ENCODE measurements at places on chromosomes 2 and 18. TPM values are rescaled to one million over a fixed set of nuclear protein-coding genes. Genes with fewer than 3 reads are reported as not detected.

DNA sequence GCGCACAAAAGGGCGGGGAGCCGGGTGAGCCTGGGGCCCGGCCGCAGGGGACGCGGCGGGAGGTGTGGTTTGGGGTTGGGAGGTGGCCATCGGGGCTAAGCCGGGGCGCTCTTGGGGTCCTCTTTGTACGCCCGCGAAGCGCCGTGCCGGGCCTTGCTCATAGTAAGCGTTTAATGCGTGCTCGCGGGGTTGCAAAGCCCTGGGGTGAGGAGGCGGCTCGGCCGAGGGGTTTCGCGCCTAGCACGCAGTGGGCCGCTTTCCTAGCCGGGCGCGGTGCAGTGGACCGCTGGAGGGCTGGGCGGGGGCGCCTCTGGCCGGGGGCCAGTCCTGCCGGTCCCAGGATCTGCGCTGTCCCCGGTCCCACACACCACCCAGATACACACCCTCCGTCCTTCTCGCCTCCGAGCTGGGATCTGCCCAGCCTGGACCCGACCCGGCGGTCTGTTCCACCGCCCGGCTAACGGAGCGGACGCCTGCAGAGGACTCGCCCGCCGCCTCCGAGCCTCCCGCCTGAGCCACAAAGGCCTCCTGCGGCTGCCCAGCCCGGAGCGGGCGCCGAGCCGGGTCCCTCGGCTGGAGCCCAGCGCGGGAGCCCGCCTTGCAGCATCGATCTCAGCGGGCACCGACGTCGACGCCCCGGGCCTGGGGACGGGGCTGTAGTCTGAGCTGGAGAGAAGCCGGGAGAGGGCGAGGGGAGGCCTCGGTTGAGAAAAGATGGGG is 564 bp downstream of the DPYSL5 start:
- no peaks in the 10 kb centered on the region for H3K36me3 ChIP-seq
- no peak overlapping the region for H3K27ac ChIP-seq
- H3K27me3 ChIP-seq, result peaks cover 52% of the 10 kb centered on the region
- peaks cover 11% of the 10 kb centered on the region for H3K4me1 ChIP-seq

- DNase-seq, result no peak
- H3K4me1 ChIP-seq, result no peaks in the 10 kb centered on the region
- H3K27me3 ChIP-seq, result peaks cover 5% of the 10 kb centered on the region
These were observed 89.1 kb downstream of the HS1BP3 start for GRCh38 chr2:20561637-20562454.

Gene SNORC
- total RNA-seq, result 2.1 TPM

- H3K4me3 ChIP-seq, result no peak overlapping the region
- no peak for DNase-seq
- no peaks in the 10 kb centered on the region for H3K36me3 ChIP-seq
- no peak overlapping the region for H3K27ac ChIP-seq
These were observed 54.3 kb upstream of the SLC66A3 start for GRCh38 chr2:11100976-11101375.

DNA sequence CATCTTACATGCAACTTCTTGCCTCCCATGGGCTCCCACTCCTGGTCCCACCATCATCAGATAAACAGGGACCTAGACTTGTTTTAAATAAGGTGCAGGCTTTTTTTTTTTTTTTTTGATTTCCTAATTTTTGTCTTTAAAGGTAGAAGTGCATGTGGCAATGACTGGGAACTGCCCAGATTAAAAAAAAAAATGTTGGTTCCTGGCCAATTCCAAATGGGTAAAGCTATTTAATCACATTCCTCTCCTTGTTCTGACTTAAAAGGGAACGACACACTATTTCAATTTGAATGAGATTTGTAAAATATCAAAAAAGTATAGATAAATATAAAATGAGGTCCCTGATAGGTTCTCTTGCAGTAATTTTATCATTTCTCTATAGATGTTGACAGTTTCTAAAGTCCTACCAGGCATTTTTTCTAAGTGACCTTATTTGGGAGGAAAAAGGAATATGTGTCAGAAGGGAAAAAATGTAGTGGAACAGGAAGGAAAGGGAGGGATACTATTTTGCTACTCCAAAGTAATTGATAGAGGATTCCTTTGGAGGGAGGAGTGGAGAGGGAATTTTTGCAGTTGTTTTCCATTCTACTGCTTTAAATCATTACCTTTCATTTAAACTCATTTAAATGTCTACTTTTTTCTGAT is 43.3 kb downstream of the DDX1 start:
- H3K27me3 ChIP-seq, result no peaks in the 10 kb centered on the region
- no peak overlapping the region for H3K4me3 ChIP-seq
- H3K36me3 ChIP-seq, result peaks cover 32% of the 10 kb centered on the region
- no peak for DNase-seq
- H3K27ac ChIP-seq, result no peak overlapping the region
- peaks cover 3% of the 10 kb centered on the region for H3K4me1 ChIP-seq

DNA sequence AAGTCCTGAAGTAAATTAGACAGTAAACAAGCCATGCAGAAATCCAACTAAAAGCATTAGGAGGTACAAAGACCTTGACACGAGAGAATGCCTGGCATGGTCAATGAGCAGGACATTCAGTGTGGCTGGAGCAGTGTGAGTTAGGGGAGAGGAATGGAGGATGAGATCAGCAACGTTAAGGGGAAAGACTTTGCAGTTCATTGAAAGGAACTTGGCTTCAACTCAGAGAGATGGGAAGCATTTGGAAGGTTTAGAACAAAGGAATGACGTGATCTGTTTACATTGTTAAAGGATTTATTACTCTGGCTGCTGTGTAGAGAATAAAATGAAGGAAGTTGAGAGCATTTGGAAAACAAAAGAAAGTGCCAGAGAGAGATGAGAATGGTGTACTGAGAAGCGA is 621.3 kb downstream of the XIRP2 start:
- H3K4me1 ChIP-seq, result no peaks in the 10 kb centered on the region
- H3K36me3 ChIP-seq, result no peaks in the 10 kb centered on the region
- DNase-seq, result no peak

Gene ZNF521
- not detected for total RNA-seq

DNA sequence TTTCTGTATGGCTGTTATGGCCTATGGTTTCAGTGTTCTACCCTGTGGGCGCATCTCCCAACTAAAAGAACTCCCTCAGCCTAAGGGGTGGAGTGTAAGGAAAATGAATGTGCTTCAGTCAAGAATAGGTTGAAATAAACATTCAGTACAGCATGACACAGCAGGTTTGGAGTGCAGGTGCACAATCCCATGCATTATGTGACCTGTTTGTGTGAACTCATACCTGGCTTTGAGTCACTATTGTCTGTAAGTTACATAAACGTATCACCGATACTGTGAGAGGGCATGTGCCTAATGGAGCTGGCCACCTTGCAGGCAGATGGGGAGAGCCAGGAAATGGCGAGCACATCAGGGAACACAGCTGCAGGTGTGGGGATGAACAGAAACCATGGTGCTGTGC is 216.0 kb downstream of the DSEL start:
- DNase-seq, result peak; percentile 45
- H3K4me1 ChIP-seq, result peaks cover 6% of the 10 kb centered on the region
- H3K27ac ChIP-seq, result no peak overlapping the region
- peaks cover 4% of the 10 kb centered on the region for H3K36me3 ChIP-seq
- no peak overlapping the region for H3K4me3 ChIP-seq

- H3K4me3 ChIP-seq, result no peak overlapping the region
- no peak overlapping the region for H3K27ac ChIP-seq
- H3K36me3 ChIP-seq, result no peaks in the 10 kb centered on the region
- peaks cover 16% of the 10 kb centered on the region for H3K27me3 ChIP-seq
- no peak for DNase-seq
These were observed 375.7 kb downstream of the EIPR1 start for GRCh38 chr2:3001615-3002560.

DNA sequence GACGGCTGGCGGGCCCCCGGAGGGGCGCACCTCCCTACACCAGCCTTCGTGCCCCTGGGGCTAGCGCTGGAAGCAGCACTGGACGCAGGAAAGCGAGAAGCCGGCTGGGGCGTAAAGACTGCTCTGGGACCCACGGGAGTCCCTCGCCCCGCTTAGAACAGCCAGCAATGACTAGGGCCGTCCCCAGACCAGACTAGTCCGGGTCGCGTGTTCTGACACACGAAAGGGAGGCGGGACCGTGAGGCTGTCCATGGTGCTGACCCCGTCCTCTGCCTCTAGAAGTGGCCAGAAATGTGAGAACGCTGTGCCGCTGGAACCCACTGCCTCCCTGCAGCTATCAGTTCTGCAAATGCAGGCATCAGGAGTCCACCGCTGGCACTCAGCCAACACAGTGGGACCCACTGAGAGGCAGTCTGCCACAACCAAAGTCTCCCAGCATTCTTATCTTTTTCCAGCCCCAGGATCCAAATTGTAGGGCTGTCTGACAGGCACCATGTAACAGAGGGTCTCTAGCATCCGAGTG is at the start of gene UCN:
Gene UCN, minus strand, starts transcription at position 87 of the 523 bp plus-strand sequence. CDS start 550 bp downstream, outside the sequence.
- no peaks in the 10 kb centered on the region for H3K4me1 ChIP-seq
- DNase-seq, result no peak
- H3K27ac ChIP-seq, result no peak within 1 kb of the TSS

- H3K36me3 ChIP-seq, result no peaks in the 10 kb centered on the region
- H3K4me1 ChIP-seq, result no peaks in the 10 kb centered on the region
- H3K27ac ChIP-seq, result no peak overlapping the region
- no peak overlapping the region for H3K4me3 ChIP-seq
- no peak for DNase-seq
These were observed 37.1 kb upstream of the FRZB start for GRCh38 chr2:182903566-182903965.

Gene TCF7L1
- 0.07 TPM for total RNA-seq

GRCh38 chr2:120291401-120292311 is 39.0 kb downstream of the RALB start:
- H3K36me3 ChIP-seq, result peaks cover 31% of the 10 kb centered on the region
- H3K27me3 ChIP-seq, result no peaks in the 10 kb centered on the region
- no peak overlapping the region for H3K27ac ChIP-seq
- no peak overlapping the region for H3K4me3 ChIP-seq
- DNase-seq, result no peak
- peaks cover 21% of the 10 kb centered on the region for H3K4me1 ChIP-seq

Gene LAMA3
- 0.07 TPM for total RNA-seq

DNA sequence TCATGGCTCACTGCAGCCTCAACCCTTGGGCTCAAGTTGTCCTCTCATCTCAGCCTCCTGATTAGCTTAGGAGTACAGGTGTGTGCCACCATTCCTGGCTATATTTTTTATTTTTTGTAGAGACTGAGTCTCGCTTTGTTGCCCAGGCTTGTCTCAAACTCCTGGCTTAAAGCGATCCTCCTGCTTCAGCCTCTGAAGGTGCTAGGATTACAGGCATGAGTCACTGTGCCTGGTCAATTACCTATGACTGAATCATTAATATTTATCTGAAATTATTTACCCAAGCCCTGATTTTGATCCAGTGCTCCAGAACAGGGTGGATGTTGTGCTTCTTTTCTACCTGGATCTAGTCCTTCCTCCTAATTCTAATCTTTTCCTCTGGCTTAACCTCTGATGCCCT is 87.8 kb downstream of the MAP2 start:
- DNase-seq, result no peak
- no peaks in the 10 kb centered on the region for H3K4me1 ChIP-seq
- no peak overlapping the region for H3K27ac ChIP-seq

DNA sequence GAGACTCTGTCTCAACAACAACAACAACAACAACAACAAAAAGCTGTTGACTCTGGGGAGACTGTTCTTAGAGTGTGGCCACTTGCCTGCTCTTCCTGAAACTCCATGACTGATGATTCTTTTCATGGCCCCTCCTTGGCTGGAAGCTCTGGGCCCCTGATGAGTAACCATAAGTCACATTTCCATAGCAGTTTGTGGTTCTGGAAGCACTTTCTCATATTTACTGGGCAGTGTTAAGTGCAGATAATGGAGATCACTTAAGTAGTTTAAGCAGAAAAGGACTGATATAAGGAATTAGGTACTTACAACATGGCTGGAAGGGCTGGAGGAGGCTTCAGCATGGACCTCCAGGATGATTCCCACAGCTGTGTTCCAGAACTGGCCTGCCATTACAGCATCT is 147.3 kb upstream of the DLX2 start:
- peaks cover 44% of the 10 kb centered on the region for H3K4me1 ChIP-seq
- H3K36me3 ChIP-seq, result no peaks in the 10 kb centered on the region
- H3K4me3 ChIP-seq, result no peak overlapping the region
- DNase-seq, result no peak
- H3K27me3 ChIP-seq, result peaks cover 11% of the 10 kb centered on the region

DNA sequence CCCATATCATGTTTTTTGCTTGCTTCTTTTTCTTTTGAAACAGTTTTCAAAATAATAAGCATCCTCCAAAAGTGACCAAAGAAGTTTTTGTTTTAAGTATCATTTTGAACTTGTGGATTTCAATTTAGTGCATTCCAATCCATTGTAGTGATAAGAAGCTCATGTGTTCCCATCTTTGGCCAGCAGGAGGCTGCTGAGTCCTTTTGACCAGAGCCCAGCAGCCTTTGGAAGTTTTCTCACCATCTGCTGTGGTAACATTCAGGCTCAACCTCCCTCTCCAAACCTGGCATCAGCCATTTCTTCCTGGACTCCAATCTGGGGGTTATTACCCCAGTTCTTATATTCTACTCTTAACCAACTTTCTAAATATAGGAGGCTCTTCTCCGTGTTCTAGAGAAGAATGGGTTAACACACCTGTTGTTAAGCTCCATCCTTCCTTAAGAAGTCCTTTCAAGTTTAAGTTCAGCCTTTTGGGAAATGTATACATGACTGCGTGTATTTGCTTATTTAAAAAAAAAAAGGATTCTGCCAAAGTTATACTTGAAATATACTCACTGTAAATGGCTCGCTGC is 39.0 kb upstream of the MAL start:
- no peaks in the 10 kb centered on the region for H3K4me1 ChIP-seq
- no peaks in the 10 kb centered on the region for H3K36me3 ChIP-seq
- no peak overlapping the region for H3K4me3 ChIP-seq
- DNase-seq, result peak; percentile 70
- no peak overlapping the region for H3K27ac ChIP-seq

- peak overlapping the region; percentile 50 for H3K4me3 ChIP-seq
- no peak for DNase-seq
- H3K36me3 ChIP-seq, result no peaks in the 10 kb centered on the region
- H3K27ac ChIP-seq, result no peak overlapping the region
- no peaks in the 10 kb centered on the region for H3K4me1 ChIP-seq
These were observed 336 bp downstream of the THNSL2 start for GRCh38 chr2:88170472-88170892.

DNA sequence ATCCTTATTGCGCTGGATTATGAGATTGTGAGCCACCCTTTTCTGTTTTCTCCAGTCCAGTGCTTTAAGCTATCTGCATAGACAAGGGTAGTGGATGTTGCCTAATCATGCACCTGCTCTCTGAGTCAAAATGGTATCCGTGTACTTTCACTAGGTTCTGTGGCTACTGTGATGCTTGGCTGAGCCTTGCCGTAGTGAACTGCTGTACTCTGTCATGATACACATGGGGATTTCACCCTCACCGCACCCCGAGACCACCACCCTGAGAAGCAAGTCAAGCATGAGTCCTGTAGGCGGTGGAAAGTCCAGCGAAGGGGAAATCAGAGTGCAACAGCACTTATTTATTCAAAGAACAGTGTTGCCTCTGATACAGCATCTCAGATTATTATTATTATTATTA is 55.0 kb downstream of the ARHGAP25 start:
- H3K27me3 ChIP-seq, result no peaks in the 10 kb centered on the region
- DNase-seq, result peak; percentile 70
- peaks cover 54% of the 10 kb centered on the region for H3K4me1 ChIP-seq
- peak overlapping the region; percentile 64 for H3K27ac ChIP-seq
- peaks cover 46% of the 10 kb centered on the region for H3K36me3 ChIP-seq
- H3K4me3 ChIP-seq, result no peak overlapping the region

Gene OR6B3
- not detected for total RNA-seq

Gene ROCK2
- 16.7 TPM for total RNA-seq
